NCI-H1105 (cell line): ENCODE measurements at places on chromosomes 16 and 17.

DNA sequence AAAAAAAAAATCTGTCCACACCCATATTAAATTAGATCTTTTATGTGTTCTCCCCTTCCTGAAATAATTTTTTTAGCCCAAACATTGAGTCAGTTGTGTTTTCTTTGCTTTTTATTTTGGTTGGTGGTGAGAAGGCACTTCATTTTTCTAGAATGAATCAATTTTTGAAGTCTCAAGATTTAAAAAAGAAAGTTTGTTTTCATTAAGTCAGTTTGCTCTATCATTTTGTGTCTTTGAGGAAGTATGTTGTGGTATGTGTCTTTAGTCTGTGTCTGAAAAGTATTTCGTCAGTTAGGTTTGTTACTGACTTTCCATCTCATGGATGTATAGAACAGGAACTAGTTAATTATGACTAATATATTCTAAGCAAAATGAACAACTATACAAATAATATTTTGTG lies 3.8 kb downstream of the IGF2BP1 start:
- DNase-seq = no peak

- no peak for DNase-seq
Observed at GRCh38 chr17:53626286-53626685, 196.4 kb upstream of the KIF2B start.

DNA sequence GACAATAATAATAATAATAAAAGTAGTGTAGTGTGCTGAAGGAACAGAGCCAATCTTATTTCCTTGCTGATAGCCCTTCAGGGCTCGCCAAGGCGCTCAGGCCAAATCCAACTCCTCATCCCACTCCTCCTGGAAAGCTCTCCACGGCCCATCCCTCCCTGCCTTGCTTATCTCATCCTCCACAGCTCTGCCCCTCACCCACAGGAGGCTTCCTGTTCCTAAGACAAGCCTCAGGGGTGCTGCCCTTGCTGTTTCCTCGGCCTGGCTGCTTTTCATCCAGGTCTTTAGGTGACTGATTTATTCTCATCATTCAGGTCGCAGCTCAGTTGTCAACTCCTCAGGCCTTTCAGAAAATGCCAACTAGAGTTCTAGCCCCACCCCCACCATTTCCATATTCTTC lies 11.2 kb downstream of the GTF3C1 start:
- no peak for DNase-seq

DNA sequence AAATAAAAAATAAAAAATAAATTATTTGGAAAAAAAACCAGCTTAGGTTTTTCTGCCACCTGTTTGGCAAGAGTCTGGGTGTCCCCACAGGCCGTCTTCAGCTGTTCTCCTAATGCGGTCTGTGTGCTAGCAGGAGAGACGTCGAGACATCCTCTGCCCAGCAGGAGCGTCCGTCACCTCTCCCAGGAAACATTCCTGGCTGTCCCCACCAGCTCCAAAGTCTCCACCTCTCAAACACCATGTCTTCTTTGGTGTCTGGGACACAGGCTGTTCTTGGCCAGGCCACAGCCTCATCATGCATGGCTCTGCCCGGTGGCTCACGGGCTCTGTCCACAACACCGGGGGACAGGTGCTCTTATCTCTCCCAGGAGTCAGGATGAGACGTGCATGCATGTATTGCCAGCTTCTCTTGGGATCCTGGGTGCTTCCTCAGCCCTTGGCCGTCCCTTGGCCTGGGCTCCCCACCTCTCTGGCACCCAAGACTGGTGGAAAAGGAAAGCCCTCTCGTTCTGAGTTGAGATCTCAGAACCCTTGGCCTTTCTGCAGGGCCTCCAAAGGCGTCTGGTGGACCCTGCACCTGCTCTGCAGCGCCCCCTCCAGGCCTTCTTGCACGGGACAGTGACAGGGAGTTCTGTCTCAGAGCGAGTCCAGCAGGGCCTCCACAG lies 84.9 kb upstream of the CBX4 start:
- no peak for DNase-seq

GRCh38 chr16:83803811-83804210 lies 4.0 kb upstream of the HSBP1 start:
- DNase-seq = no peak

GRCh38 chr17:63911657-63912100 lies 621 bp upstream of the CSHL1 start:
- no peak for DNase-seq

GRCh38 chr16:57263541-57264351 lies 18.7 kb downstream of the ARL2BP start:
- DNase-seq = no peak

DNA sequence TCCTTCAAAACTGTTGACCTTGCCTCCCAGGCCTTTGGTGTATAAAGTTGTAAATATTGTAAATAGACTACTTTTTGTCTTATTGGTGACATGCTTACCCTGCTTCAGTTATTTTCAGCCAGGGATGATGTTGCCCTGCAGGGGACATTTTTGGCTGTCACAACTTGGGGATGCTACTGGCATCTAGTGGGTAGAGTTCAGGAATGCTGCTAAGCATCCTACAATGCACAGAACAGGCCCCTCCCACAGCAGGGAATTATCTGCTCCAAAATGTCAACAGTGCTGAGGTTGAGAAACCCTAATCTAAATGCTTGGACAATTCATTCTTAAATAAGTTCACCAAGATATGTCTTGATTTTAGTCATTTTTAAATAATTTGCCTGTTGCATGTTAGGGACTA lies 459.8 kb downstream of the PMP22 start:
- DNase-seq = no peak

GRCh38 chr16:57092786-57093411 lies 516 bp downstream of the CPNE2 start:
- peak; percentile 15 for DNase-seq

DNA sequence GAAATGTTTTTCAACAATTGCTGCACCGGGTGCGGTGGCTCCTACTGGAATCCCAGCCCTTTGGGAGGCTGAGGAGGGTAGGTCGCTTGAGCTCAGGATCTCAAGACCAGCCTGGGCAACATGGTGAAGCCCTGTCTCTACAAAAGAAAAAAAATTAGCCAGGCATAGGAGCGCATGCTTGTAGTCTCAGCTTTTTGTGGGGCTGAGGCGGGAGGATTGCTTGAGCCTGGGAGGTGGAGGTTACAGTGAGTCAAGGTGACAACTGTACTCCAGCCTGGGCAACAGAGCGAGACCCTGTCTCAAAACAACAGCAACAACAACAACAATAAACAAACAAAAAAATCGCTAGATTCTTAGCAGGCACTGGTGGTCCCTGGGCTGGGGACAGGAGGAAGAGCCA lies 28.5 kb downstream of the IL21R start:
- DNase-seq = no peak

- DNase-seq = no peak
Observed at GRCh38 chr17:51948128-51948527, 210.4 kb downstream of the CA10 start.

DNA sequence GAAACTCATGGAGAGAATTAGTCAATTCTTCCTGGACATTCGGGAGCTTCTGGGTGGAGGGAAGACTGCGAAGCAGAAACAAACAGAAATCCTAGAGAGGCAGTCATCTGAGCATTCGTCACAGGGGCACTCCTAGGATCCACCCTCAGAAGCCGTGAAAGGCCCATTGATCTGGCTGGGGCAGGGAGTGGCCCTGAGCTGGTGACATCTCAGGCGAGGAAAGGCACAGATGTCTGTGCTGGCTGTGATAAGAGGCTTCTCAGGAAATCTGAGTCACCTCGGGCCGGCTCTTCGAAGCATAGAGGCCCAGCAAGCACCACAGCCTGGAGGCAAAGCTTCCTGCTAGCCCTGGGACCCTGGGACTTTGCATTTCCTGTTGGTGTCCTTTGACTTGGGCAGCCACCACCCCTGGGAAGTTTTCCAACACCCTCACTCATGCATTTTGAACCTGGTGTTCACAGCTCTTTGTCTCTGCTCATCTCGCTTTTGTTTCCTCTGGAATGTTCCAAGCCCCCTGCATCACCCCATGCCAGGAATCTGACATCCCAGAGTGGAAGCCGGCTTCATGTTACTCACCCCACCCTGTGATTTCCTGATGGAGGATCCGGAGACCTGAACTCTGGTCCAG lies 23.3 kb upstream of the CDRT4 start:
- no peak for DNase-seq

DNA sequence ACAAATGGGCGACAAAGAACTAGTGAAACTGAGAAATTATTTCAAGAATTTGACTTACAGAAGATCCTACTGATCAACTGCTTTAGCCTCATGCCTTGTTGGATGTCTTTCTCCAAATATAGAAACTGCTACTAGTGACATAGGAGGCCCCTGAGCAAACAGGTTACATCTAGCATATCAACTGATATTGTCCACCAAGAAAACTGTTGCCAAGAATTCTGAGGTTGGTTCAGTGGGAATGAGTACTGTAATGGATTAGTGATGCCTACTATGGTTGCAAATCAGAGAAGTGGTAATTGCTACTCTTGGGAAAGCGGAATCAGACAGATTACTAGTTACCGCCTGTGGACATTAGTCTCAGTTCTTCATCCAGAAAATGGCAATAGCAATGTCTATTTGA lies 10.0 kb downstream of the CDC27 start:
- DNase-seq = no peak

GRCh38 chr17:76510831-76511244 lies 9.6 kb upstream of the RHBDF2 start:
- no peak for DNase-seq

DNA sequence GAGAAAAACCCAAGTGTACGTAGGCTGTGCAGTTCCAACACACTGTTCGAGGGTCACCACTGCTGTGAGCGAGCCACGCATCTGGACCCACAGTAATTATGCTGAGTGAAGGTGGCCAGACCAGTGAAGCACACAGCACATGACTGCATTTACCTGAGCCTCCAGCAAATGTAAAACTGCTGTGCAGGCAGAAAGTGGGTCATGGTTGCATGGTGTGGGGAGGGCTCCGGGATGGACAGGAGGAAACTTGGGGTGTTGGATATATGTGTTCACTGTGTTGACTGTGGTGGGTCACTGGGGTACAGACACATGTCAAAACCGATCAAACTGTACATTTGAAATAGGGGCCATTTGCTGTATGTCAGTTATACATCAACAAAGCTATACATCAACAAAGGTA lies 78.7 kb upstream of the METRNL start:
- DNase-seq = no peak

DNA sequence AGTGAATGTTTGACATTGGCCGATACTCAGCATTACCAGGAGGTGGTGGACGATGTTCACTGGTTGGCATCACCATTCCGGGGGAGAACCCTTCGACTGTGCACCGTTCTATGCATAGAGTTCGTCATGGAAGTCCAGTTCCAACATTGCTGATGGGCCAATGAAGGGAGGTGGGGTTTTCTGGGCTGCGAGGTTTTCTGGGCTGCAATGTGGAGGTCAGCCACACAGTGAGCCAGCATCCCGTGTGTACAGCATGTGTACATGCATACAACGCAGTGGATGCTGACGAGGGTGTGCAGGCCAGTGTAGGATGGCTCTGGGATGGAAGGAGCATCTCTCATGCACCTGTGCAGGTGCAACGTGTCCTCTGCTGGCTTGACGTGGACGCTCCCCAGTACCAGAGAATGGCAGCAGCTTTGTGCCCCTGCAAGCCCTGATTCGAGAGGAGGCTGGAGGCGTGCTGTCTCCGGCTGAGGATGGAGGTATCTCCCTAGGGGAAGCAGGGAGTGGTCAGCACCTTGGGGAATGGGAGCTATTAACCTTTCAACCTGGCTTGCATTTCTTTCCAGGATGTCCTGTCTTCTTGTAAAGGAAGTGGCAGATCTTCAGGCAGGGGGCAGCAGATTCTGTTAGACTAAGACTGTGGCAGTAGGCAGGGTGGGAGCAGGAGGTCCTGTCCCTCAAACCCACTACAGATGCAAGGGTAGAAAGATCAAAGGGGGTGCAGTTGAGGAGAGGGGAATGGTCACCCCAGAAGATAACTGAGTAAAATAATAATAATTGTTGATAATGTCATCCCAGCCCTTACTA lies 98.2 kb downstream of the CYLD start:
- no peak for DNase-seq

DNA sequence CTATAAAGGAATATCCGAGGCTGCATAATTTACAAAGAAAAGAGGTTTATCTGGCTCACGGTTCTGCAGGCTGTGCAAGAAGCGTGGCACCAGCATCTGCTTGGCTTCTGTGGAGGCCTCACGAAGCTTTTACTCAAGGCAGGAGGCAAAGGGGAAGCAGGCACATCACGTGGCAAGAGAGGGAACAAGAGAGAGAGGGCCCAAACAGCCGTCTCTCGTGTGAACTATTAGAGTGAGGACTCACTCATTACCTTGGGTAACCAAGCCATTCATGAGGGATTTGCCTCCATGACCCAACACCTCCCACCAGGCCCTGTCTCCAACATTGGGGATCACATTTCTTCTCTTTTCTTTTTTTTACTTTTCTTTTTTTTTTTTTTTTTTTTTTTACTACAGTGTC lies 7.5 kb upstream of the ALKBH5 start:
- DNase-seq = no peak
